ENCODE measurements at places on chromosomes 2 and 18.

- no peak for DNase-seq
Observed at GRCh38 chr18:5709476-5710095, 165.8 kb upstream of the EPB41L3 start.

- no peak for DNase-seq
Observed at GRCh38 chr2:5287558-5288334, 404.4 kb upstream of the SOX11 start.

DNA sequence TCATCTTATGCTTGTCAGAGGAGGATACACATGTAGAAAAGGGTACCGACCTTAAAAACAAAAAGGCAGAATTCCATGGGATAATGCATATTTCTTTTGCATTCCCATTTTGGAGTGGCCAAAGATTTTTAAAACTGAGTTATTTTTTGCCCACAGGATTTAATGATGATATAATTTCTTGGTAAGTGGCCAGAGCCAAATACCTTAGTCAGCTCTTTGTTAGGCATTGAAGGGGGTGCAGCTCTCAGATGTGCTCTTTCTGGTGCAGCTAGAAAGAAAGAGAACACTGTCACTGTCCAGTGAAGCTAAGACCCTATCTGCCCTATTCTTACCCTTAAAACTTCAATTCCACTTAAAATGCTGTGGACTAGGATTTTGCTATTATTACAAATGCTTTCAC lies 10.8 kb downstream of the COQ10B start:
- no peak for DNase-seq

GRCh38 chr2:203878063-203878462 lies 10.5 kb downstream of the CTLA4 start:
- DNase-seq: no peak

- no peak for DNase-seq
Observed at GRCh38 chr2:69253112-69253511, 133.9 kb downstream of the GFPT1 start.

DNA sequence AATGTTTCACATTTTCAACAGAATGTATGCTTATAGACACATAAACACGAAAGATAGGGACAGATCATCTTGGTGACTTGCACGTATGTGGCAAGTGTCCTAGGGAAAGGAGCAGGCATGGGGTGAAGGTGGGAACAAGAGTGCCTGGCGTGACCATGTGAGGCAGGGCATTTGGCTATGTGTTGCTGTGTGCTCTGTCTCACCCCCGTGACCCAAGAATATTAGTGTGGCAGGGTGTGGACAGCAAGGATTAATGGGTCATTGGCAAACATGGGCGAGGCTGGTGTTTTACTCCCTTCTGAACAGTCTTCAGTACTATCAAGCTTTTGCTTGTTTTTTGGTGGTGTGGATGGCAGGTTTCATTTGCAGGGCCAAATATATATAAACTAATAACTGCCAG lies 1.3 kb upstream of the VWA3B start:
- DNase-seq: no peak

GRCh38 chr18:40810372-40810771 lies 1144.7 kb upstream of the PIK3C3 start:
- DNase-seq: no peak

GRCh38 chr18:8865934-8866333 lies 160.6 kb downstream of the MTCL1 start:
- no peak for DNase-seq

- no peak for DNase-seq
Observed at GRCh38 chr2:39413063-39413737, 23.9 kb downstream of the MAP4K3 start.

- no peak for DNase-seq
Observed at GRCh38 chr2:171807831-171808393, 86.1 kb downstream of the SLC25A12 start.

GRCh38 chr2:234607691-234608090 lies 110.8 kb upstream of the ARL4C start:
- DNase-seq: no peak

GRCh38 chr2:64288321-64289193 lies 144.3 kb upstream of the PELI1 start:
- no peak for DNase-seq

DNA sequence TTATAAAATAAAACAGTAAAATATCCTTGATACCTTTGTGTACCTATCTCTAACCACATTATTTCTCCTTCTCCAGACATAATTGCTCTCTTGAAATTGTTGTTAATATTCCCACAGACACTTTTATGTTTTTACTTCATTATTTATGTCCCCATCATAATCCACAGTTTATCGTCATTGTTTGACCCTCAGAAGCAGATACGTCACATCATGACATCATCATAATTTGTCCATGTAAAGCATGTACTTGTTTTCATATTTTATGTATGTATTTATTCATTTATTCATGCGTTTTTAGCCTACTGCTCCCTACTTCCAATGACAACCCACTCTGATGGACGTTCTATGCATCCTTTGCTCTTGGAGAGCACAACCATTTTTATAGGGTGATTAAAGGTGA lies 1406.9 kb upstream of the NXPH2 start:
- DNase-seq: no peak

GRCh38 chr2:18701981-18702380 lies 112.6 kb upstream of the NT5C1B start:
- no peak for DNase-seq

DNA sequence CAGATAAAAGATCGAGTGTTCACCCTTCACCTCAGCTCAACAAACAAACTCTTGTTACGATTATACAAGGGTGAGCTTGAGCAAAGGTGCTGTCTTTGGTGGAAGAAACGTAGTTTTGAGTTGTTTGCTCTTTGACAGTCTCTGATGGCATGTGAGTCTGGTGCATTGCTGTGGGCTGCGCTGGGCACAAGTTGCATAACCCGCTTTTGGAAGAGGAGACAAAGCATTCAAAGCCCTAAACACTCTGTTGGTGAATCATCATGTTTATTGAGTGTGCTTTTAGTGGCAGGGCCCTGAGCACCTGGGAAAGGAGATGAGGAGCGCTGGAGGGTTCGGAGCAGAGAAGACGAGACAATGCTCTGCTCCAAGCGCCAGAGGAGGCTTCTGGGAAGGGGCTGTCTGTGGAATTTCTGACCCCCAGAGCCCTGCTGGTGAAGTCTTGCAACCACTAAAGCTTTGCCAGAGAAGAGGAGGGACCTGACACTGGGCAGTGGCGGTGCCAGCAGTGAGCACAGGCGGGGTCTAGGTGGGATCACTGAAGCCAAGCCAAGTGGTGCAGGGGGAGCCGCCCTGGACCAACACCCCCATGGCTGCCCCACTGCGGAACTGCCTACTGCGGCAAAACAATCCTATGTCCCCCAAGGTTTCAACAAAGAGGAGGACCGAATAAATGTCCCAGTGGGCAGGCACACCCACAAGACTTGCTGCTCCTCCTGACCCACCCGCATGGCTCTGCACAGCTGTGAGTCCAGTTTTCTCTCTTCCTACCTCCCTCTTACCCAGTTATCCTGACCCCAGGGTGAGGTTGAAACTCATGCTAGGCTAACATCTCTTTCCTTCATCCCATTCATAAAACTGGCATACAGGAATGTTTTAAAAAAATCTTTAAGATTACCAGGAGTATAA lies 64.0 kb downstream of the TNFRSF11A start:
- DNase-seq: no peak

Measured in T-helper 1 cell (primary cell).